ENCODE measurements at places on chromosomes 3 and 15.

DNA sequence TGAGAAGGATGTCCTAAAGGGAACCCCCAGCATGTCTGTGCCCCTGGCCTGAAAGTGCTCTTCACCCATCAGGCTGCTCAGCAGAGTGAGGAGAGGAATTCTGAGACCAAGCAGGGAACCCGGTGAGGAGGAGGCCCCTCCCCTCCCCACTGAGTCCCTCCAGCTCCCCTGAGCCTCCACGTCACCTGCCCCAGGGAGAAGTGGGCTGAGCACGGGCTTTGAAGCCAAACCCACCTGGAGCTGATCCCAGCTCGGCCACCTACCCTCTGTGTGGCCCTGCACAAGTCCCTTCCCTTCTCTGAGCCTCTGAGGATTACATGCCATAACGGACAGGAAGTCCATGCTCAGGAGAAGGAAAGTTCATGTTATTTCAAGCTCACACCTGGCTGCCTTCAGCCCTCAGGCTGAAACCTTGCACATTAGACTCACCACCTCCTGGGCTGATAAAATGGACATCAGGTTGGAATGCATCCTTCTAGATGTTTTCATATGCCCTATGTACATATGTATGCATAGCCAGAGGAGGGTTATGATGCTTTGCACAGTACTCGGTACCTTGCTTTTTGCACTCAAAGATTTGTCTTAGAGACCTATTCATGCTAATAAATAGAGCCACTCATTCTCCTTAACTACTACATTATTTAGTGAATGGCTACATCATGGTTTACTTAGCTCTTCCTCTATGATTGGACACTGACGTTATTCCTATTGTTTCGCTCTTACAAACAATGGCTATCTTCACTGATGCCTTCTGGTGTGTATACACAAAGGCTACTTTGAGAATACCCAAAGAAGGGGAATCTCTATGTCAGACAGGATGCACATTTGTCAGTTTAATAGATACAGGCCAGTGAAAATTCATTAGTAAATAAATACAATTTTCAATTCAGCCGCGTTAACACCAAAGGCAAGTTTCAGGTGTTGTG is 31.6 kb upstream of the GATA2 start:
- no peak for DNase-seq

- no peak for DNase-seq
Observed at GRCh38 chr15:41901431-41901830, 7.6 kb upstream of the SPTBN5 start.

- no peak for DNase-seq
Observed at GRCh38 chr3:58884453-58884852, 165.4 kb downstream of the CFAP20DC start.

DNA sequence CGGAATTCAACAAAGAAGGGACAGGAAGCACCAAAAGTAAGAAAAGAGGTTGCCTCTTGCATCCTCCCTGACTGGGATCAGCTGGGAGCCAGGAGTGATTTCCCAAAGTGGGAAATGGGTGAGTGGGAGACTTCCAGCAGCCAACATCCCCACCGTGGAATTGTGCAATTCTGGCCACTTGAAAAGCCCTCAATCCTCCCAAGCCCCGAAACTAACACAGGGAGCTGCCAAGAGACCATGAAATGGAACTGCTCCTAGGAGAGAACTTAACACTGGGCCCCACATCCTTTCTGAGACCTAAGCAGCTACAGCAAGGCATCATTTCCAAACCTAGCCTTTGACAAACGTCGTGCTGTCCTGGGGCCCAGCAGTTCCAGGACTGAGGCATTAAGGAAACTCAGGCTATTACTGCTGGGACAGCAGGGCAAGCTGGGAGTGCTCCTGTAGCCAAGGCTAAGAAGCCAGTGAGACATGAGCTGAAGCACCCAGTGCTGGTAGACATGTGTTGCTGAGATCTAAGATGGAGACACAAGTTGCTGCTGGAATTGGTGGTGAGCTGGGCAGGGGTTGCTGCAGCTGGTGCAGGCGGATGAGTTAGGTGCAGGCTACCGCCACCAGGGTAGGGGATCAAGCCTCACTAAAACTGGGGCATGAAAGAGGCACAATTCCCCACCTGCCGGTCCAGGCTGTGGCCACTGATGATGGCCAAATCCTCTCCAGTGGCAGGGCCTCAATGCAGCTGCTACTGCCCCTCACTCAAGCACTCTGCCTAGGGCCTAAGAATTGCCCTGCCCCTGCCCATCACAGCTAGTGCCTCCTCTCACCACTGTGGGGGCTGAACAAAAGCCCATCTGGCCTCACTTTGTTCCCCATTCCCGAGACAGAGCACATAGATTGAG is 43.9 kb downstream of the ALDH1A2 start:
- no peak for DNase-seq

DNA sequence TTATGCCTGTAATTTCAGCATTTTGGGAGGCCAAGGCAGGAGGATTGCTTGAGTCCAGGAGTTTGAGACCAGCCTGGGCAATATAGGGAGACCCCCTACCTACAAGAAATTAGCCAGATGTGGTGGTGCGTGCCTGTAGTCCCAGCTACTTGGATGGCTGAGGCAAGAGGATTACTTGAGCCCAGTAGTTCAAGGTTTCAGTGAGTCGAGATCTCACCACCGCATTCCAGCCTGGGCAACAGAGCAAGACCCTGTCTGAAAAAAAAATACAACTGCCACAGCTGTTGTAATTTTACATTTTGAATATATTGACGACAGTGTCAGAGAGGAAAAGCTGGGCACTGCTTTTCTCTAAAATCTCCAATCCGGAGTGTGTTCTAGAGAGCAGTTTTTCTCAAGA is 21.2 kb downstream of the TATDN2 start:
- no peak for DNase-seq

GRCh38 chr15:90040618-90041017 is 39.5 kb downstream of the ZNF710 start:
- DNase-seq: no peak

DNA sequence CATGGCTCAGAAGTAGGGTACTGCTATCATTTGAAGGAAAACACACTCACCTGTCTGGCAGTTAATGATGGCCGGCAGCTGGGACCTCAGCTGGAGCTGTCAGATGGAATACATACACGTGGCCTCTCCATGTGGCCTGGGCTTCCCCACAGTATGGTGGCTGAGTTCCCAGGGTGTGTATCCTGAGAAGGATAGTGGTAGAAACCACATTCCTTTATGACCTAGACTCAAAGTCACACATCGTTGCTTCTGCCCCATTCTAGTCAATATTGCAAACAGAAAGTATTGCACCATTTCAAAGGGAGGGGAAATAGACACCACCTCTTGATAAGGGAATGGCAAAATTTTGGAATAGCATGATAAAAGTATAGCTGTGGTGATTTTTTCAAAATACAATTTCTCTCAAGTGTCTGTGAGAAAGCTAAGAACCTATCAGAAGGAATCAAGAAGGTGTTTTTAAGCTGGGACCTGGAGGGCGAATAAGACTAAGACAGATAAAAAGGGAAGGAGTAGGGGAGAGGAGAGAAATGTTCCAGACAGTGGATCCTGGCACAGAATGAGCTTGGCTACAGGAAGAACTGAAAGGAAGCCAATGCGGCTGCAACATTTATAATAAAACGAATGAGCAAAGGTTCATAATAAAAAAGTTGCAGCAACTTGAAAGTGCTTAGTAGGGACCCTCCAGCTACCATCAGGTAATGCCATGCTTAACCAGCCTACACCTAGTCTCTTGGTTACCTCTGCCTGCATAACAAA is 40.1 kb upstream of the GALNT15 start:
- no peak for DNase-seq

- DNase-seq: no peak
Observed at GRCh38 chr3:24529210-24529609, 34.6 kb upstream of the THRB start.

Data from activated naive CD4-positive, alpha-beta T cell treated with anti-CD3 and anti-CD28 coated beads, Interleukin-2, amount 50 U/mL, for 16 hours (primary cell).